Nucleus accumbens (tissue), 56 donors: ENCODE measurements at places on chromosomes 6 and 20.

- no peak for DNase-seq
Observed at GRCh38 chr6:10307476-10307875, 107.4 kb downstream of the TFAP2A start.

- DNase-seq = no peak
Observed at GRCh38 chr6:130593948-130594347, 228.1 kb downstream of the TMEM200A start.

GRCh38 chr6:166463359-166464067 is 80.8 kb upstream of the MPC1 start:
- DNase-seq = no peak

GRCh38 chr20:23436681-23437080 is 2.8 kb upstream of the CSTL1 start:
- no peak for DNase-seq

- no peak for DNase-seq
Observed at GRCh38 chr6:106773522-106773921, 144.1 kb downstream of the QRSL1 start.

- no peak for DNase-seq
Observed at GRCh38 chr20:38172408-38172807, 7.3 kb upstream of the TGM2 start.

- DNase-seq = no peak
Observed at GRCh38 chr20:44331201-44331600, 5.6 kb upstream of the R3HDML start.

- no peak for DNase-seq
Observed at GRCh38 chr6:74404366-74404765, 708.4 kb downstream of the CD109 start.

GRCh38 chr6:157760589-157761330 is 62.3 kb upstream of the SNX9 start:
- no peak for DNase-seq

GRCh38 chr6:166578536-166579236 is 7.8 kb downstream of the RAMACL start:
- no peak for DNase-seq

- no peak for DNase-seq
Observed at GRCh38 chr6:137089305-137089704, 44.5 kb upstream of the IL20RA start.

GRCh38 chr6:52735071-52735470 is 28.2 kb downstream of the GSTA2 start:
- no peak for DNase-seq

DNA sequence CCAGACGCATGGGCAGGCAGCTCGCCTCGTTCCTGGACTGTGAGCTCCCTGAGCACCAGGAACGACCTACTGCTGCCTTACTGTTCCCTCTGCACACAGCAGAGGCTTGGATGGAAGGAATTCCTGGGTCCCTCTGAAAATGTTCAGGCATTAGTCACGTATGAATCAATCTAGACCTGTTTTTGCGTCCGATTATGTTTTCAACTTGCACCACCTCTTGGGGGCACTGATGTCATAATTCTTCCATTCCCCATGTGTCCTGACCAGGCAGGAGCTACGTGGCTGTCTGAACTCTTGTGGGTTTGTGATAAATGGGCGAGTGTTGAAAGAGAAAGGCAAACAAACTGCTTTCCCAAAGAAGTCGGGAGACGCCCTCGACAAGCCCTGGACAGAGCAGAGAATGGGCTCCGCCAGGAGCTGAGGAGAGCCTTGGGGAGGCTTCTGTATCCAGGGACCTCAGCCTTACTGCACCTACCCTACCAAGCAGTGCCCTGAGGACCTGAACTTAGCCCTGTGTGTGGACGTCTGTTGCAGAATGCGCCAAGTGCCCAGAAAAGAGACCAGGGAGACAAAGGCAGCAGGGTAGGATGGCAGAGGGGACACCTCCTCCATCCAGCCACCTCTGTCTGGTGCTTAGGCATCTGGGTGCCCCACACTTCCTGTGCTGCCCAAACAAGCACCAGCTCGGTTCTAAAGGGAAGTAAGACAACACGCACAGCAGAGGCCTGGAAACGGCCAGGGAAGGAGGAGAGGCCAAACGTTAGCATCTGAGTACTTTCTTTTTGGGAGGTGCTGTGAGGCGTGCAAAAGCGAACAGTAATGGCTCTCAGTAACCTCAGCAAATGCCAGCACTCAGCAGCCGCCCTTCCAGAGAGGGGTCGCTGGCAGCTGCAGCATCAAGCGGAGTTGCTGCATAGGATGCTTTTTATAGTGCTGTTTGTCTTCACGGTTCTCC is 124.2 kb downstream of the LY86 start:
- DNase-seq = peak; percentile 25

DNA sequence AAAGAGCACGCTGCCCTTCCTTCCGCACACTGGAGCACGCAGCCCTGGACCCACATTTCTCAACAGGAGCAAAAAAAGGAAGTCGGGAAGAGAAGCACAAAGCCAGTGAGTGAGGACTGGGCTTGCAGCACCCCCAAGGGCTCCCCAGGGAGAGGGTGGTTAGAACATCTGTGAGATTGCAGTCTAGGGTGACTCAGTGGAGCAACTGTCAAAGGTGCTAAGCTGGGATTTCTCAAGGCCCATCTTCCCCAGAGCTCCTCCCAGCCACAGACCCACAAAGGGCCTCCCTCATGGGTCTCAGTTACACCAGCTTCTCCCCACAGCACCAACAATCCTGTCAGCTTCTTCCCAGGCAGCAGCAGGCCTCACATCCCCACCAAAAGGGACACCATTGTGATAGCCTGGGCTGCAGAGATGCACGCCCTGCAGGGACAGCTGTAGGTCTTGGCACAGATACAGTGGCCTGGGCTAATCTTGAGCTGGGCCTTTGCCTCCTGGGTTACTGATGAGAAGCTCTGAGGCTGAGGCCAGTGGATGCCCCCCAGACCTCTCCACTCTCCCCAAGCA is 39.6 kb upstream of the CD93 start:
- peak; percentile 40 for DNase-seq

GRCh38 chr6:73263570-73263909 is 544 bp upstream of the KHDC1 start:
- DNase-seq = no peak

DNA sequence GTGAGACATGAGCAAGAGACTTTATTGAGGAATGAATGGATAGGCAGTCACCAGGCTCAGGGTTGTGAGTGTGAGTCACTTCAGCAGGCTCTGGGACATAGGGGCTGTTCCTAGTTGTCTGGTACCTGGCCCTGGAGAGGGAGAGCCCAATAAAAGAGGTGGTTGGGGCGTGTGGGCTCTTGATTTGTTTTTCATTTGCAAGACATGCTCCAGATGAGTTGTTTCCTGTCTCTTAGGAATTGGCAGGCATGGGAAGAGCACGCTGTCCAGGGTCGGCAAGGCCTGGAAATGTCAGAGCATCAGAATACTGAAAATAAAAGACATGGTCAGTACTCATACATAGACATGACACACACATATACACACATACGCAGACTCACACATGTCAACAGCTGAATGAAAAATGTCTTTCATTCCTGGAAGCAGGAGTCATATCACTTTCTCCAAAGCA is 166.3 kb upstream of the SULF2 start:
- DNase-seq = no peak

GRCh38 chr6:161584051-161584450 is 310.2 kb upstream of the AGPAT4 start:
- no peak for DNase-seq

DNA sequence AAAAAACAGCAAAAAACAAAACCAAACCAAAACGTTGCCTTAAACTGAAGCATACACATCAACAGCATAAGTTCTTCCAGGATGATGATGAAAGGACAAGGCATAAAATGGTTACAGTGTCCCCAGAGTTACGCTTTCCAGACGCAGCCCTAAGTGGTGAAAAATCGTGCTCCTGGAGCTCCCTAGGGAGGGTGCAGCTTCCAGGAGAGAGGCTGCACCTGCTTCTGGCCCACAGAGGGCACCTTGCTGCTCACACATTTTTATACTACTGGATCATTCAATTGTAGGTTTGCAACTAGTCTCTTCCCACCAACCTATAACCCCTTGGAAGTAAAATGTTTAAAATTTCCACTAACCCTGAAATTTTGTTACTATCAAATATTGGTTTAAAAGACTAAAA is 115.0 kb downstream of the PRKN start:
- no peak for DNase-seq

DNA sequence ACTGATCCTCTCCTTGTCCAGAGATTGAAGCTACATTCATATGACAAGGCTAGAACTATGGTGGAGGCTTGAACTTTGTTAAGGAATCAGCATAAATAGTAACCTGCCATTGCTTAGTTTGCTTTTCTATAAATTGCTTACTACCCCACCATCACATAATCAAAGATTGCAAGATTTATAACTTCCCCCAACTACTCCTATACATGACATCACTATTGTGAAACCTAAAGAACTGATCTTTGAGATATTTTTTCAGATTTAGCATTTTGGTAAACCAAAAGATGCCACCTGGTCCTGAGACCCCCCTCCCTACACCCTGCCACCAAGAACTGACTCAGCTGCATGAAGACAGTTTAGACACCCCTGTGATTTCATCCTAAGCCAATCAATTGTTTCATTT is 385.3 kb downstream of the CDC5L start:
- DNase-seq = no peak

- no peak for DNase-seq
Observed at GRCh38 chr6:127900935-127901334, at the start of gene THEMIS. TSS of gene THEMIS (minus strand) at chr6:127901058. CDS start at chr6:127900932, 126 bp downstream.

GRCh38 chr6:1864496-1864895 is 254.8 kb downstream of the FOXC1 start:
- DNase-seq = no peak

DNA sequence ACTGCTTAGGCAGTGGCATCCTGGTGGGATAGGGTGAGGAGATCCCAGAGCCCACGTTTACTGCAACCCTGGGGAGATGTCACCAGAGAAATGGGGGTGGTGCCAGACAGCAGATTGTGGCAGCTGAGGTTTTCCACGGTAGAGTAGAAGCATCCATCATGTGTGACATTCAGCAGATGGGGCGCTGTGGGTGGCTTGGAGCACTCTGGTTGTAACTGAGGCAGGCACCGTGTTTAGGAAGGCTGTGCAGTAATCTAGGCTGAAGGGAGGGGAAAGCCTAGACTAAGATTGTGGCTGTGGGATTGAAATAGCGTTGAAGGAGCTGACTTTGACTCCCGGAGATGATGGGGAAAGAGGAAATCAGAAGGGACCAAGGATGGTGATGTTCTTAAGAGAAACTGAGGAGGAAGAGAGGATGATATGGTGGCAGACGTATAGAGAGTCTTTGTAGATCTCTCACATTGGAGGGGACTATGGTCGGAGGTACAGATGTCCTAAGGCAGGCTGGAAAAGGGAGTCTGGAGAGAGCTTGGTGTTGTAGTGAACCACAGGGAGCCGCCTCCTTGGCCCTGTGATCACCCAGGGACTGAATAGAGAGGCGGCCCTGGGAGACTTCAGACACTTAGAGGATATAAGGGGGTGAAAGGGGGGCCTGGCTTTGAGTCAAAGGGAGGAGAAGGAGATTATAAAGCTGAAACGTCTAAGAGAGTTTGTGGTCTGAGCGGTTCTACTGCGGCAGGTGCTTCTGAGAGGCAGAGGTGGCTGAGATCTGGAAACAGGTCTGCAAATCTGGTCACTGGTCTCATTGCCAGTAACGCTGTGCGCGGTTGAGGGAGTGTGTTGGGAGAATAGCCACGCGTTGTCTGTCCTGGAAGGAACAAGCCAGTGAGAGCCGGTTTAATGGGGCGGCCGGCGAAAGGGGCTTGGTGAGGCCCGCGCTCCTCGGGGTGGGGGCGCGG is 792 bp upstream of the MICA start:
- DNase-seq = no peak

DNA sequence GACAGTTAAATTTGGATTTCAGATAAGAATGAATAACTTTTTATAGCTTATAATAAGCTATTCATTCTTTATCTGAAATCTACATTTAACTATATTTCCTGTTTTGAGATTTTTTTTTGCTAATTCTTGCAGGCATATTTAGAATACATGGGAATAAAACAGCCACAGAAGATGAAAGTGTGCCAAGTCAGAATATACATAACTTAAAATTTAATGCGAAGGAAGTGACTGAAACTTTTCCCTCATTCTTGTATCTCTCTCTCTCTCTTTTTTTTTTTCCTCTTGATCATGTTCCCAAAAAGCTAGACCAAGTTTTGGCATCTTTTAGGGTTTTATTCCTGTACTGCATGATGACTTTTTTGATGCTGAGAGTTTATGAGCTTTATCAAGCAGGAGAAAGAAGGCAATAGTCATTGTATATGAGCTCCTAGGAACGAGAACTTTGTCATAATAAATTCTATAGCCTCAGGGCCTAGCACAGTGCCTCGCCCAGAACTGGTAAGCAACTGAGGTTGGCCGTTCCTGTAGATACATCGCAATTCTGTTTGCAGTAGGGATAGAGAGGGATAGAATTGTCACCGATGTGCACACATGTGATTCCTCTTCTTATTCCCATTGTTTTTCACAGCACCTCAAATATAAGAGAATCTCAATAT is 205.2 kb downstream of the MYLK4 start:
- no peak for DNase-seq

- no peak for DNase-seq
Observed at GRCh38 chr20:25005661-25006060, 13.1 kb upstream of the APMAP start.

- no peak for DNase-seq
Observed at GRCh38 chr6:36571122-36572043, 22.8 kb upstream of the SRSF3 start.

DNA sequence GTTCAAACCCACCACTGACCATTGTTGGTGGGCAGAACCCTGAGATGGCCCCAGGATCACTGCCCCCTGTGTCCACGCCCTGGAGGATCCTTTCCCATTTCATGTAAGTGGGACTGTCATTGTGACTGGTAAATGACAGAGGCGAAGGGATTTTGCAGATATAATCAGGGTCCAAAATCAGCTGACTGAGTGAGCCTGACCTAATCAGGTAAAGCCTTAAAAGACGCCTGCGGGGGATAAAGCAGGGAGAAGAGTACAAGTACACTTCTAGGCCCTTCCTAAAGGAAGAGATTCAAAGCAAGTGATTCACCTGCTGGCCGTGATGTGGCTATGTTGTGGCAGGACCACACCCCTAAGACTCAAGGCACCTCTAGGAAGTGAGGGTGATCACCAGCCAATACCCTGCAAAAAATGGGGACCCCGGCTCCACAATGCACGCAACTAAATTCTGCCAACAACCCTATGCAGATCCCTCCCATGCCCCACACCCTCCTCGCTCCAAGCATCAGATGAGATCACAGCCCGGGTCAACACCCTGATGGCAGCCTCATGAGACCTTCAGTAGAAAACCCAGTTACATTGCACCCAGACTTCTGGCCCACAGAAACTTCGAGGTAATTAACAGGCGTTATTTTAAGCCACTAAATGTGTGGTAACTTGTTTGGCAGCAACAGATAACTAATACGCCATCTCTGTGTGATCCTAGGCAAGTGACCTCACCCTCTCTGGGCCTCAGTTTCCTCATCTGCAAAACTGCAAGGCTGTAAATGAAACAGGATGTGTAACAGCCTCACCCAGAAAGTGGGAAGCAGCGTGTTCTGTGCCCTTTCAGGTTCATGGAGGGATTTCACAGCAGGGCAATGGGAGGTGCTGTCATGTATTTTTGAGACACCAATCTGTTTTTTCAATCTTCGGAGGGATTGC is 11.3 kb downstream of the PREX1 start:
- no peak for DNase-seq

GRCh38 chr6:53487080-53487479 is 57.8 kb downstream of the GCLC start:
- DNase-seq = no peak
